ENCODE measurements at places on chromosomes 5 and 9.
A peak's percentile ranks its signal among the peaks of the same experiment; 100 is the strongest.

- DNase-seq, result peak; percentile 21
Measured at GRCh38 chr5:42791151-42791550, 20.5 kb downstream of the SELENOP start.

GRCh38 chr5:9156282-9156681, 389.6 kb downstream of the SEMA5A start:
- peak; percentile 70 for DNase-seq

- no peak for DNase-seq
Measured at GRCh38 chr5:132661231-132662003, 3.4 kb downstream of the IL13 start.

- DNase-seq, result peak; percentile 44
Measured at GRCh38 chr5:167918813-167919483, 372.5 kb upstream of the WWC1 start.
